Immature natural killer cell (primary cell): ENCODE measurements at places on chromosomes 5 and 9.

GRCh38 chr5:151970885-151971284 lies 46.2 kb upstream of the GLRA1 start:
- no peak for DNase-seq

DNA sequence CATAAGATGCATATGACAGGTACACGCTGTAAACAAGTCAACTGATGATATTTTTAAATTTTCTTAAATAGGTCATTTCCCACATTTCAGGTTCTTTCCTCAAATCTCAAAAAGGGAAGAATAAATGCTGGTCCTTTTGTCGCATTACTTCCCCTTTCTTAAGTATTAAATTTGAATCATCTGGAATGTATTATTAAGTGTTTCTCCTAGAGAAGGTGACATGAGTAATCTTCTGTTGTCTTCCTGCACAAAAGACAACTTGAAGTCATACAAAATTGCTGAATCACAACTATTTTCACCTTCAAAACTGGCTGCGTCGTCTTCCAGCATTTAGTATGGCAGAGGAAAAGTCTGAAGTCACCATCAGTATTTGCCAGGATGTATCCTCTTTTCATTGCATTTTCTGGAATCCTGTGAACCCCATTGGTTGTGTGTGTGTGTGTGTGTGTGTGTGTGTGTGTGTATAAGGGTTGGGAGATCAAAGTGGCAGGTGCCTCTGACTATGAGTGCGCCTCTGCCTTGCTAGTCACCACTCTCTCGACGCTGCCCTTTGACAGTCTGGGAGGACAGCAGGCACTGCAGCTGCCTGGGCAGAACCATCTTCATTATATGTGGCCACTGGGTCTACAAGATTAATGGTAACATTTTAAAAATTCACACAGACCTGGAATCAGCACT lies 86.9 kb downstream of the MVB12B start:
- no peak for DNase-seq

DNA sequence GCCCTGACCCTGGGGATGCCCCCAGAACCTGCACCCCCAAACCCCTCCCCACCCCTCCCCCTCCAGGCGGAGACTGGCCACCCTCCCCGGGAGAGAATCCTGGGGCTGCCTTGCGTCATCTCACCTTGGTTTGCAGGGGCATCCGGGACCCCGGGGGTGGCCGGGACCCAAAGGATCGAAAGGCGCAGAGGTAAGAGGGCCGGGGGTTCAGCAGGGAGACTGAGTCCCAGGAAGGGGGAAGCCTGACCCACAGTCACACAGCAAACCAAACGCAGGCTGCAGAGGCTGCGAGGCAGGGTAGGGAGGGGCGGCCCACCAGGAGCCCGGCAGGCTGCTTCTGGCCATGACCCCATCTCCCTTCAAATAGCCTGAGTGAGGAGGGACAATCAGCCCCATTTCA lies 33.8 kb upstream of the ORM1 start:
- no peak for DNase-seq

GRCh38 chr9:129490583-129491486 lies 130.1 kb downstream of the C9orf50 start:
- DNase-seq: no peak

DNA sequence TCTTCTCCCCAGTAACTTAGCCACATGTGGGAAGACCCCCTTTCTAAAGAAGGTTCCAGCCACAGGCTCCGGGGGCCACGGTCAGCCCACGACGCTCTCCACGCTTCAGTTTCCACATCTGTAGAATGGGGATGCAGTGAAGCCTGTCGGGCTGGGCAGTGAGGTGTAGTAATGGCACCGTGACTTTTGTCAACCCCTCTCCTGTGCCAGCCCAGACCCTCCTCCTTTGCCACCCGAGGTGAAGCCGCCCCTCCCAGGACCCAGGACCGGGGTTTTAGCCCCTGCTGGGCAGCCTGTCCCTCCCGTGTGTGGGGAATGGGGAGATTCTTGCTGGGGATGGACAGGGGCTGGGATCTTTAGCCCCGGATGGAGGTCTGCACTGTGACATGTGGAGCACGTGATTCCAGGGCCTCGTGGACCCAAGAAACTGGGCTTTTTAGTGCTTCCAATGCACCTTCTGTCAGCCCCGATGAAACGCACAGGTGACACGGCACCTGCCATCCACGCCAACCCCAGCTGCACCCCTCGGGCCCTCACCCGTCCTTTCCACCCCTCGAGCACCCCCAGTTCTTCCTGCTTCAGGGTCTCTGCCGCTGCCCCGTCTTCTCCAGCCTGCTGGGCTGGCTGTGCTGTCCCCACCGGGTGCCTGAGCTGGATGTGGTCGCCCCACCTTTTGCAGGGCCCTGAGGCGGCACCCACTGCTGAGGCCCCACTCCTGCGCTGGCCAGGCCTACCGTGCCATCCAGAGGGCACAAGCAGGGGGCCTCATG lies 13.4 kb upstream of the RNU6ATAC start:
- DNase-seq: no peak
